ENCODE measurements at places on chromosomes 7 and 10. TPM values are rescaled to one million over a fixed set of nuclear protein-coding genes. Genes with fewer than 3 reads are reported as not detected.

DNA sequence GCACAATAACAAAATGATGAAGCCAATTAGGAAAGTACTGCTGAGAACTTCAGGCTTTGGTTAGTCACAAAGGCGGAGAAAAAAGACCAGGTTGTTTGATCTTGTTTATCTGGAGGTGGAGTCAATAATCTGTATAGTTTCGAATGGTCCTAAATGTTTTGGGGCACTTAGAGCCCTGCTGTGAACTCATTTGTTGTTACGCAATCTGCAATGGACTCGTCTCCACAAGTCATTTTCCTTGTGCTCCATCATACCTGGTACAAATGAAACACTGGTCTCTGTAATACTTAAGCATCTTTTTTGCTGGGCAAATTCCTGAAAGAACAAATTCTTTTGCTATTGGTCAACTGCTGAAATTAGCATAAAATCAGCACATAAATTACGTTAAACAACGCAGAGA, 430.5 kb downstream of the GATA3 start:
- H3K27ac ChIP-seq: no peak overlapping the region
- DNase-seq: no peak
- no peak overlapping the region for H3K4me3 ChIP-seq
- no peaks in the 10 kb centered on the region for H3K4me1 ChIP-seq

DNA sequence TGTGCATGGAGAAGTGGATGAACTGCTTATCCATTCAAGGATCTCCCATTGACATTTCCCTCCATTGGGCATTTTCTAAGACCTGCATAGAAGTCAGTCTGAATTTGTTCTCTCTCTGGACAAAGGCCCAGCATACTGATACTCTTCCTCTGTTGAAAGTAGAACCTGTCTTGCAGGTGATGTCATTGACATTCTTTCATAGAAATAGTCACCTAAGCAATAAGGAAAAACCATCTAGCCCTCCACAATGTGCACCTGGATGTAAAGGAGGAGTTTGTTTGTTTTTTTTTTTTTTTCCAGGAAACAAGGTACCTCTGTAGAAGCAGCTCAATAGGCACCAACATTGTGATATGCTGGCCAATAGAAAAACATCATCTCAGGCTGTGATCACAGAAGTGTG, 150.4 kb downstream of the DPY19L1 start:
- no peak overlapping the region for H3K27ac ChIP-seq
- H3K4me3 ChIP-seq: no peak overlapping the region
- no peaks in the 10 kb centered on the region for H3K36me3 ChIP-seq

PMS2 gene
- 22.6 TPM for total RNA-seq

CYP2C18 gene
- total RNA-seq: 1.8 TPM

ZNF33A gene
- 31.5 TPM for total RNA-seq

- H3K27me3 ChIP-seq: no peaks in the 10 kb centered on the region
- H3K4me1 ChIP-seq: peaks cover 36% of the 10 kb centered on the region
- H3K4me3 ChIP-seq: no peak overlapping the region
- peaks cover 15% of the 10 kb centered on the region for H3K36me3 ChIP-seq
- peak overlapping the region; percentile 13 for H3K27ac ChIP-seq
These were observed 5.0 kb downstream of the DOCK1 start for GRCh38 chr10:126910196-126910595.

GRCh38 chr7:52786174-52786573, 249.3 kb upstream of the POM121L12 start:
- no peak overlapping the region for H3K27ac ChIP-seq
- DNase-seq: no peak
- H3K27me3 ChIP-seq: peaks cover 4% of the 10 kb centered on the region
- no peaks in the 10 kb centered on the region for H3K36me3 ChIP-seq
- no peaks in the 10 kb centered on the region for H3K4me1 ChIP-seq

Data from type B pancreatic cell (in vitro differentiated cells).